NCI-H526 (cell line): ENCODE measurements at places on chromosomes 3 and 15.
A peak's percentile ranks its signal among the peaks of the same experiment; 100 is the strongest.

DNA sequence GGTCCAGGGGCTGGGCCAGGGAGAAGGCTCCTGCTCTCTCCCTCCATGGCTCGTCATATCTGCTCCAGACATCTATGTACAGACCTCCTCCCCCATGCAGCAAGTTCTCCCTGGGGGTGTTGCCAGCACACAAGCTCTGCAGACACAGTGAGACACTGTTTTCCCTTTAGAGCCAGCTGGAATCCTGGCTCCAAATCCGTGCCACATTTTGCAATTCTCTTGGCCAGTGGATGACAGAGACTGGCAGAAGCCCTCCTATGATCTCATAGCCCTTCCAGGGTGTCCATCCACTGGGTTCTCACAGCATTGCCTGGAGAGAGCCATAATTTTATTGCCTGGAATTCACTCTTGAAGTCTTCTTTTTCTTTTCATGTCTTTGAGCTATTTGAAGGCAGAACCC is 203.9 kb downstream of the TLE3 start:
- peak; percentile 21 for DNase-seq

DNA sequence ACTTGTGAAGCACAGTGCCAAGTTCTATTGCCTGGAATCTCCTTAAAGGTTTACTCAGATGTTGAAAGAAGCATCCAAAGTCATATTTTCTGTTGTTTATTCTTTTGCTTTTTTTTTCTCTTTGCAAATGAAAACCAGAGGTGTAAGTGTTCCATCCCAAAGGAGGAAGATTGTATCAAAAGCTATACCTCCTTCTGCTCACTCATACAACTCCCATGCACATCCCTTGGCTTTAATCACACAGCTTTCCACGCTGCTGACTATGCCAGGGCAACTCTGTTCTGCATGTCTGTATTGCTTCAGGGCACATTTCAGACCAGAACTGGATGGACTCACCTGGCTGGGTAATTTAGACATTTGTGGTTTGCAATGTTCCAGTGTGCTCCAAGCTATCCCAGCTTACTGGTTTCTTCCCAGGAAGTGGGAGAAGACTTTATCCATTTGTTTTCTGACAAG is 399.6 kb upstream of the TBL1XR1 start:
- DNase-seq, result peak; percentile 79

DNA sequence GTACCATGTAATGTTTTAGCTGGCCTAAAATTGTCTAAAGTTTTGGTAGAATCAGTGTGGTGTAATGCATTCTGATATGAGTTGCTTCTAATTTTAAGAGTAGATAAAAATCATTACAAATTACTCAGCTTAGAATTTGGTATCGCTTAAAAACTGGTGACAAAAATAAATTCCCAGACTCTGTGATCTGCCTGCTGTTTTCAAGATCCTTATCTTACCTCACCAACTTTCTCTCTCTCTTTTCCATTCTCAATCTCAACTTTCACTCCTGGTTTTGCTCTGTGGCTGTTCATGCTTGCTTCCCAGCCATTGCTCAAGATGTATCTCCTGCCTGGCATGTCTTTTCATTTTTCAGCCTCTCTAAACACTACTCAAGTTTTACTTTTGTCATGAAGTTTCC is 45.7 kb downstream of the TCF12 start:
- DNase-seq, result no peak

GRCh38 chr15:65521350-65521749 is 3.9 kb upstream of the DPP8 start:
- DNase-seq, result no peak

DNA sequence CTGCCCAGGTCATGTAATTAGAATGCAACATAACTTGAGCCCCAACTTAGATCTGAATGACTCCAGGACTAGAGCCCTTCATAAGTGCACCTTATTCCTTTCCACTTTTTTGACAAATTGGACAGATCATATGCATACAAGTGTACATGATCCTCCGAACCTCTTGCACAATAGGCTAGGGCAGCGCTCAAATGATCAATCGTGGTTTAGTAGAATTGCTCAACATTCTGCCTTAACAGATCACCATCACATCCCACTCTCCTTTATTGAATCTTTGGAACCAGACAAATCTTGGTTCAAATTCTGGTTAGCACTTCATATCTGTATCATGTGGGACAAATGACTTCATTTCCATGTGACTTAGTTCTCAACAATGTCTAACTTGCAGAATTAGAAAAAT is 106.8 kb upstream of the CDIN1 start:
- no peak for DNase-seq

GRCh38 chr15:60839510-60840211 is 360.7 kb upstream of the ICE2 start:
- DNase-seq, result peak; percentile 67

GRCh38 chr15:75452364-75452864 is 924 bp upstream of the SIN3A start:
- DNase-seq, result peak; percentile 84

DNA sequence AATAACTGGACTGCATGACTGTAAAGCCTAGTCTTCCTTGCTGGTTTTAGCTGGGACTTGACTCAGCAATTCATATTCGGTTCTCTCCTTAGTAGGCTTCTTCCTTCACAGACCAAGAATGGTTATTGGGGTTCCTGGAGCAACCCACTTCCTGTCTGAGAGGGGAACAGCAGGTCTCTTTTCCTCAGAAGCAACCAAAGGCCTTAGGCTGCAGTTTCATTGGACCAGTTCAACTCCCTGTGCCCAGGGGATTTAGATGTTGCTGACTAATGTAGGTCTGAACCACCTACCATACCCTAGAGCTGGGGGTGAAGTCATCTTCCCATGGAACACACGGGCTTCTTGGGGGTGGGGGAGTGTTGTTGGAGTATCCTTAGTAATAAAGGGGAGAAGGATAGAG is 84.0 kb upstream of the SKOR1 start:
- DNase-seq, result no peak

- DNase-seq, result no peak
These were observed 42.5 kb upstream of the UBE3A start for GRCh38 chr15:25481208-25481859.

DNA sequence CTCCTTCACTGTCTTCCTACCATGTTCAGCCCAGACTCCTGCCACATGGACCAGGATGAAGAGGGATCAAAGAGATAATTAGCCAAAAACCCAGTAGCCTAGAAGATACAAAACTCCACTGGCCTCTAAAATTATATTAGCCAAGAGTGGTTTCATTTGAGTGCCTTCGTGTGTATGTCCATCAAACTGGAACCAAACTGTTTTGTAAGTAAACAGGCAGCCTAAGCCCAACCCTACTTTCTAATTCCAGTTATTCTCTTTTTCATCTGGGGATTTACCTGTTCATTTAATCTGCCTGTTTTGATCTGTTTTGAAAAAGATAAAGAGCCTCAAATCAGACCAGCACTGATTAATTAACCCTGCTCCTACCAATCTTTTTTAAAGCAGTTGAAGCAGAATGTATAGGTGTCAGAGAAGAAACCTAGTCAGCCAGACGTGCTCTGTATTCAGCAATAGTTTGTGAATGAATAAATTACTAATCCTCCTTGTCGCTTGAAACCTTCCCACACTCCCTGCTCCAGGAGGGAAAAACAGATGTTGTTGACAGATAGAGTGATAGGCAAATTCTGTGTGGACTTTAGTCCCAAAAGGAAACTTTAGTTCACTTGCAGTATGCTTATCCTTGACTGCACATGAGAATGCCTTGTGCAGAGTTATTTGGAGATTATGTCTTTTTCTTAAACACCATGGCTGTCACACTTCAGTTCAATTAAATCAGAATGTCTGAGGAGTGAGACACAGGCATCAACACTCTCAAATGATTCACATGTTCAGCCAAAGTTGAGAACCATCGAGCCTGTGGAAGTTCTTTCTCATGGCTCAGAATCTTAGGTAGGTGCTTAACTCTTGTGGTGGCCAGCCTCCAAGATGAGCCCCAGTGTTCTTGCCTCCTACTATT is 55.5 kb upstream of the ZBED2 start:
- peak; percentile 38 for DNase-seq

DNA sequence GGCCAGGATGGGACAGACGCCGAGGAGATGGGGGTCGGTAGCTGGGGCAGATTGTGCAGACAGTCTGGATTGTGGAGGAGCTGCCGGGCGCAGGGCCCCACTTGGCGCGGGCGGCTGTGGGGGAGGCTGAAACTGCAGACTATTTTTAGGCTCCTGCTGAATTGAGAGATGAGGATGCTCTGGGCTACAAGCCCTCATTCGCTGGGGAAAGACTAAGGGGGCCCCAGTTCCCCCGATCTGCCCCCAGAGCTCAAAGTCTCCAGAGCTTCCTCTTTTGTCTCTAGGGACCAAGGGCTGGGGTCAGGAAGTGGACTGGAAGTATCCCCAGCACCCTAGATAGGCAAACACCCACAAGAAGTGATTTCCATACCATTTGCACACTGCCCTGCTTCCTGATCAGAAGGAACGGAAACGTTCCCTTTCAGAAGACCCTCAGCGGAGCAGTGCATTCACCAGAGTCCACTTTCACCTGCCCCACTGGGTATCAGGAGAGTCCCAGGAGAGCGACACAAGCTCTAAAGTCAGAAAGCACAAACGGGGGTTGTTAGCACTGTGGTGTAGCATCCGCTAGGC is 29.7 kb downstream of the SEMA7A start:
- peak; percentile 43 for DNase-seq

DNA sequence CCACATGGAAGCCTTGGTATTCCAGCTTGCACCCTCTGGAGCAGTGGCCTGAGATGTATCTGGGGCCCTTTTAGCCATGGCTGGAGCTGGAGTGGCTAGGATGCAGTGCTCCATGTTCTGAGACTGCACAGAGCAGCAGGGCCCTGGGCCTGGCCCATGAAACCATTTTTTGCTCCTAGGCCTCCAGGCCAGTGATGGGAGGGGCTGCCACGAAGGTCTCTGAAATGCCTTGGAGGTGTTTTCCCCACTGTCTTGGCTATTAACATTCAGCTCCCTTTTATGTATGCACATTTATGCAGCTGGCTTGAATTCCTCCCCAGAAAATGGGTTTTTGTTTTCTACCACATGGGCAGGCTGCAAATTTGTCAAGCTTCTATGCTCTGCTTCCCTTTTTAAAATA is 43.0 kb upstream of the MYRIP start:
- DNase-seq, result no peak

- no peak for DNase-seq
These were observed 24.9 kb downstream of the CX3CR1 start for GRCh38 chr3:39254806-39255449.

- no peak for DNase-seq
These were observed 10.7 kb downstream of the RBP2 start for GRCh38 chr3:139465636-139466035.

DNA sequence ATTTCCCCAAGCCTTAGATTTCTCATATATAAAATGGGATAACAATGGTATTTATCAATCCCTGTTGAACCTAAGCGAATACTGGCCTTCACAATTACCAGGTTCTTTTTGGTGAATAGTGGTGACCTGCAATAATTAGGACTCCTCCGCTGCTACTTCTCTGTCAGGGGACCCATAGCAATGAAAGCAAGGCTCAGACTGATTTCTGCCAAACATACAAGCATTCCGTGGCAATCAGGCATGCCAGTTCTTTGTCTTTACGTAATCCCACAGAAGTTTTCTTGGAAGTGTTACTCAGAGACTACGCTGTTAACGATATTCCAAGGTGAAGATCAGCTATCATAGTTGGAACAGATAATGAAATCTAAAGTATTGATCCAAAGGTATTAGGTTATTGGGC is 105.7 kb downstream of the GOLIM4 start:
- no peak for DNase-seq

DNA sequence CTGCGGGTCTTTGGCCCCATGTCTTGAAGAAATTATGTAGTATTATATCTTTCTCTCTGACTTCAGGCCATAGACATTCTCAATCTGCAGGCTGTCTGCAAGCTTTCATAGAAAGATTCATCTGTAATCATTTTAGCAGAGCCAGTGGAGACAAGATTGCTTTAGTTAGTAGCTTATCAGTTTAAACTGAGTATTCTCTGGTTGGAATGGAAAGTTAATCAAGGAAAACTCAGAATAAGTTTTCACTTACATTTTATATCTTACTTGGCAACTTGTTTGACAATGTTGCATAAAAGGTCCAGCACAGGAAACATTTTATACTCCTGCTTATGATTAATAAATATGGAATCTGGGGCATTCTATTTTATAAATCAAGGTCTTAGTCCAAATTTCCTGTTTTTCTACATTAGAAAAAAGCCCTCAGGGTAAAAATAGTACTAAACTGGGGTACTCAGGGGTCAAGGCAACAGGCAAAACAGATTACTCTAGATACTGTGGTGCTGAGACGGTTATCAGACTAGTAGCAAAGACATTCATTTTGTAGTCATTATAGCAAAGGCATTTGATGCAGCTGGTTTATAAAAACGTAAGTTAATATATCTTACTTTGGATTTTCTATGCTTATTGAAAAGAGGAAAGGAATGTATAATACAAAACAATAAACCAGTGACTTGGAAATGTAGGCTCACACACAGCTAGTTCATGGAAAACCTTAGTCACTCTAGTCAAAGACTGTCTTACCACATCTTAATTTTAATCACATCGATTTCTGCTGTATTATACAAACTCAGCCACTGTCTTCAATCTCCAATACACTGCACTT is 45.2 kb upstream of the FILIP1L start:
- DNase-seq, result no peak

DNA sequence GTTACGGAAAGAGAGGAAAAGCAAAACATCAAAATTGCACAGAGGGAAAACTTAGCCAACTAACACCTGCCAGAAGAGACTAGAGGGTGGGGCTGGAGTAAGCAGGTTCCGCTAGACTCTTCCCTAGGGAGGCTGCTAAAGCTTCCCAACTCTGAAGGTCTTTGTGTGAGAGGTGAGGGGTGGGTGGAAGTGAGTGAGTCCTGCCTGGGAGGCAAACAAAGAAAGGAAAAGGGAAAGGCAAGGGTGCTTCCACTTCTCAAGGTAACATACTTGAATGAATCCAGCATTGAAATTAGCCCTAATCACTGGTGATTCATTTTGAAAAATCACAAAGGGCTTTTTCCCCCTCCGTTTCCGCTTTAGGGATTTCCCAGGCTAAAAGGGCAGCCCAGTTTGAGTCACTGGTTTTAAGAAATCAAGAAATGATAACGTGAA is 220.5 kb upstream of the ADAMTS9 start:
- no peak for DNase-seq

- DNase-seq, result no peak
These were observed 57.0 kb upstream of the NR2F2 start for GRCh38 chr15:96273317-96274086.

DNA sequence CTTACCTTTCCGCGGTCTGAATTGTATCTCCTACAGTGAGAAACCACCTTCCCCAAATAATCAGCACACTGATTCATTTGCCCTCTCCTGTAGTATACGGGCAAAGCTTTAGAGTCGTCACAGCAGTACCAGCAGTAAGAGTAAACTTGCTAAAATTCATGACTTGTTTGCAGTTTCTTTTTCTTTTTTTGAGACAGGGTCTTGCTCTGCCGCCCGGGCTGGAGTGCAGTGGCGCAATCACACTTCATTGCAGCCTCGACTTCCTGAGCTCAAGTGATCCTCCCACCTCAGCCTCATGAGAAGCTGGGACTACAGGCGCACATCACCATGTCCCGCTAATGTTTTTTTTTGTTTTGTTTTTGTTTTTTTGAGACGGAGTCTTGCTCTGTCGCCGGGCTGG is 11.9 kb downstream of the SCAMP5 start:
- no peak for DNase-seq

- no peak for DNase-seq
These were observed 166.0 kb downstream of the THSD4 start for GRCh38 chr15:71281256-71281655.
